ENCODE measurements at places on chromosomes 12 and 14.

DNA sequence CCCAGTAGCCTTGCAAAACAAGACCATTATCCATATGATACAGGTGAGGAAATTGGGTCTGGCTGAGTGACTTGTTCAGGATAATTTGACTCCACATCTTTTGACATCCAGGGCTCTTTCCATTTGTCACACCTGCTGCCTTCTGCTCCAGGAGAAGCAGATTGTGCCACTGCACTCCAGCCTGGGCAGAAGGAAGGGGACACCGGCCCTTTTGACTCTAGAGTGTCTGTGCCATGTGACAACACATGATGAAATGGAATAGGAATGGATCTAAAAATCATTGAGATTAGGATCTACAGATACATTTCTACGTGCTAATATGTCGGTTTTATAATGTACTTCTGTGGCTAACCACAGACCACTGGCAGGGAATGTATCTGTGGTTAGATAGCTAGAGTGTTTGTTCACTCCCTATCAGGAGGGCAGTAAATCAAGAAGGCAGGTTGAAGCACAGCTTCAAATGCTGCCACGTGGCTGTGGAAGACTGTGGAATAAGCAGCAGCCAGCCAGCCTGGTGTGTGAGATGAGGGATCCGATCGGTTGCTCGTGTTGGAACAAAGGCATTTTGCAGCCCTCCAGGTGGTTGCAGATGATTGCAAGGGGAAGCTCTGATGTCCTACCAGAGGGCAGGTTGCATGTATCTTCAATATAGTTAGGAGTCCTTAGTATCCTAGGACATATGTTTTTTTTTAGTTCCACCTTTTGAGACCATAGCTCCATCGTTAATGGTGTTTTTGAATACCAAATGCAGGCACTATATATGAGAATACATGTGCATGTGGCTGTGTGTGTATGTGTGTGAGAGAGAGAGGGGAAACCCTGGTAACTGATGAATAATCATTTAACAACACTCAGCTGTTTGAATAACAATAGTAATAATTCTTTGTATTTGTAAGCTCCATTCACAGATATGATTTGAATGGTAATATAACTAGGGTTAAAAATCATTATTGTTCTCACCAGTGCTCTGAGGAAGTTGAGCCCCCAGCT is 28.6 kb downstream of the EML1 start:
- peak; percentile 23 for DNase-seq

- DNase-seq, result no peak
These were observed 3.6 kb upstream of the BATF start for GRCh38 chr14:75518625-75519024.

DNA sequence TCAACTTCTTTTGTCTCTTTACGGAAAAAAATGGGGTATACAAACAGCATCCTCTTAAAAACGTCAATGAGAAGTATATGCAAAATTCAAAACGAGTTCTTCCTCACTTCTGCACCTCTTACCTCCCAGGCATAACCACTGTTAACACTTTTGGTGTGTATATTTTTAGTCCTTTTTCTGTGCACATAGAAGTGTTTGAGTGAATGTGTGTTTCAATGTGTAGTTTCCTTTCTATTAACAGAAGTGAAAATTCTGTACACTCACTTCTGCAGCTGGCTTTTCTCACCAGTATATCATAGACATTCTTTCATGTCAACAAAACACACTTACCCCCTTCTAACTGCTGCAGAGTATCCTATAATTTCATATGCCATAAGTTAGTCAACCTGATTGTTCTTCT is 5.4 kb downstream of the UBR7 start:
- no peak for DNase-seq

- DNase-seq, result no peak
These were observed 139.4 kb upstream of the SLCO1C1 start for GRCh38 chr12:20555771-20556170.

- no peak for DNase-seq
These were observed 70.4 kb downstream of the TMTC2 start for GRCh38 chr12:82757059-82757458.

DNA sequence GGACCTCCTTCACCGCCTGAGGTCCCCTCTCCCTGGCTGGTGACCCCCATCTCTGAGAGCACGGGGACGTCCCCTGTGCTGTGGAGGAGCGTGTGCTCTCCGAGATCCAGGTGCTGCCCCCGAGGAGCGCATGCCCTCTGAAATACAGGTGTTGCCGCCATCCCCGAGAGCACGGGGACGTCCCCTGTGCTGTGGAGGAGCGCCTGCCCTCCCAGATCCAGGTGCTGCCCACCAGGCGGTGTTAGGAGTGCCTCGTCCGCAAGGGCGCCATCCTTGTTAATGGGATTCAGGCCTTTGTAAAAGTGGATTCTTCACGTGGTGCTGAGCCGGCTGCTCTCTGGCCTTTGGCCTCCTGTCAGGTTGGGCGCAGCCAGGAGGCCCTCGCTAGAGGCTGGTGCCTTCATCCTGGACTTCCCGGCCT is 10.1 kb downstream of the NOC4L start:
- no peak for DNase-seq

- DNase-seq, result no peak
These were observed 334.1 kb downstream of the BCL11B start for GRCh38 chr14:98937712-98938505.

DNA sequence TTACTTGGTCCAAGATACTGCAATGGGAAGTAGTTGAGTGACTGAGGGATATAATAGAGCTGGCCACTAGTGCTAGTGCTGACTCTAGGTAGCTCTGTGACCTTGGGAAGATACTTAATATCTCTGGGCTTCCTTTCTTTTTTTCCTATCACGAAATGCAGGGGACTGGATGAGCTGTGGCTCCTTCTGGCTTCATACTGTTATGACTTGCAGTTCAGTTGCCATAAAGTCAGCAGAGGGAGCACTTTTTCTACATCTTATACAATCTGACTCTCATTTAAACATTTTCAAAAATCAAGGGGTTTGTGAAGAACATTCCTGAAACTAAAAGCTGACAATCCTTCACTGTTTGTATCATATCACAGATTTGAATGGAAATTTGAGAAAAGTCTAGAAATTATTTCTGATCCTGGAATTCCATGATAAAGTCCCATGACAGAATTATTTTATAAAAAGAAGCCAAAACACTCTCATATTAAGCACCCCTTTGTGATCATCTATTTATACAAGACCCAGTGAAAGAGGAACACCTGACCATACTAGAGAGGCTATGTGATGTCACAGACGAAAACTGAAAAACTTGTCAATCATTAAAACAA is 5.3 kb downstream of the BHLHE41 start:
- DNase-seq, result no peak

- DNase-seq, result no peak
These were observed 1.7 kb downstream of the PLEK2 start for GRCh38 chr14:67410313-67410712.

- peak; percentile 81 for DNase-seq
These were observed 161.7 kb downstream of the SLC15A4 start for GRCh38 chr12:128662101-128662500.

DNA sequence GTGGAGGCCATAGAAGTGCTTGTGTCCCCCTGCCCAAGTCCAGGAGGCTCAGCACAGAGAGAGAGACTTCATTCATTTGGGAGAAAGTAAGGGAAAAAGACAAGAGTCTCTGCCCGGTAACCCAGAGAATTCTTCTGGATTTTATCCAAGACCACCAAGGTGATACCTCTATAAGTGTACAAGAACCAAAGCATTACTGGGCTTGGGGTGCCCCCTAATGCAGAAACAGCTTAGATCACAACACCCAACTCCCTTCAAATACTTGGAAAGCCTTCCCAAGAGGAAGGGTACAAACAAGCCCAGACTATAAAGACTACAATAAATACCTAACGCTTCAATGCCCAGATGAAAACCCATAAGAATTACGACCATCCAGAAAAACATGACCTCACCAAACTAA is 119.7 kb upstream of the PDE3A start:
- no peak for DNase-seq

DNA sequence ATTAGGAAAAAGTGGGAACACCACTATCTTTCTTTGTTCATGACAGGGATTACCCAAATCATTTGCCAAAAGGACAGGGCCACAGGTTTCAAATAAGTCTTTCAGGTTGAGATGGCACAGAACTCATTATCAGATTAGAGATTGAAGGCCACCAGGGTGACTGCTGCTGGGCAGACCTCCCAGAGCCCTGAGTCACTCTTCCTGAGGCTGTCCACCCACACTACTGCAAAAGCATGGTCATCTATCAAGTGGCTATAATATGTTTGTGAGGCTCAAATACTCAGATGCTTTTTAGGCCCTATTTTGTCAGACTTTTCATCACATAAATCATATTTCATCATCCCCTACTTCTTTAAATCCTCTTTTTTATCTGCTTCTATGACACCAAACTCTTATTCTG is 155.3 kb upstream of the CCDC196 start:
- DNase-seq, result no peak

- DNase-seq, result no peak
These were observed 25.6 kb upstream of the KRAS start for GRCh38 chr12:25276199-25276937.

DNA sequence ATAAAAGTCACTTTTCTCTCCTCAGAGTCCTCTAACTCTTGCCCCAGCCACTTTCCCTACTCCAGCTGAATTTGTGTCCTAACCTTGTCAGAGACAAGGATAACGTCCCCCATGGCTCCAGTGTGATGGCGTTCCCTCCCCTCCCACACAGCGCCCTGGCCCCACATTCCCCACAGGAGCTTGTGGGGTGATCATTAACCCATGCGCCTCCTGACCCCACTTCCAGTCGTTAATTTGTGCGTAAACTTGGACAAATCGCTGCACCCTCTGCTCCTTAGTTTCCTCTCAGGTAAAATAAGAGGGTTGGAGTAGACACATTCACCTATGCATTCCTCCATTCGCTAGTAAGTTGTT is 22.9 kb upstream of the BCDIN3D start:
- no peak for DNase-seq

- no peak for DNase-seq
These were observed 76.2 kb upstream of the DYNC1H1 start for GRCh38 chr14:101888182-101888581.

GRCh38 chr12:131050463-131051154 is 96.9 kb downstream of the ADGRD1 start:
- DNase-seq, result no peak

GRCh38 chr14:101201535-101202151 is 298.1 kb upstream of the RTL1 start:
- DNase-seq, result no peak

- DNase-seq, result no peak
These were observed 7.8 kb upstream of the CAMKK2 start for GRCh38 chr12:121304306-121304705.

DNA sequence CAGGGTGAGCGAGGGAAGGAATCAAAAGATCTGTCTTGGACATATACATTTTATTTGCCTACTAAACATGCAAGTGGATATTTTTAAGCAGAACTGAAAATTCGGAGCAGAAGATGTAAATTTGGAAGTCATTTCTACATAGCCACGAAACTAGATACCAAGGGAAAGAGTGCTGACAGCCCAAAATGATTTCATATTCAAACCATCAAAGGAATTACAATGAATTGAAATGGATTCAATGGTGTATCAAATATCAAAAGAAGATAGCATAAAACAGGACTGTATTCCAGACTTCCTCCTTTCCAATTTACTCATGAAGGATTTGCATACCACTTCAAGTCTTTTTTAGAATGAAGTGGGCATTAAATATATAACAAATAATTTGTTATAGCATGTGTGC is 313.5 kb upstream of the KITLG start:
- no peak for DNase-seq

GRCh38 chr12:65822732-65823512 is 1.4 kb upstream of the HMGA2 start:
- no peak for DNase-seq

GRCh38 chr14:73777420-73777819 is 63.2 kb upstream of the PNMA1 start:
- no peak for DNase-seq

GRCh38 chr14:33928895-33929294 is 22.0 kb downstream of the EGLN3 start:
- DNase-seq, result no peak

GRCh38 chr12:100752841-100753240 is 41.7 kb upstream of the ANO4 start:
- no peak for DNase-seq

- DNase-seq, result no peak
These were observed 129.5 kb downstream of the SLC35F4 start for GRCh38 chr14:57736391-57736790.

DNA sequence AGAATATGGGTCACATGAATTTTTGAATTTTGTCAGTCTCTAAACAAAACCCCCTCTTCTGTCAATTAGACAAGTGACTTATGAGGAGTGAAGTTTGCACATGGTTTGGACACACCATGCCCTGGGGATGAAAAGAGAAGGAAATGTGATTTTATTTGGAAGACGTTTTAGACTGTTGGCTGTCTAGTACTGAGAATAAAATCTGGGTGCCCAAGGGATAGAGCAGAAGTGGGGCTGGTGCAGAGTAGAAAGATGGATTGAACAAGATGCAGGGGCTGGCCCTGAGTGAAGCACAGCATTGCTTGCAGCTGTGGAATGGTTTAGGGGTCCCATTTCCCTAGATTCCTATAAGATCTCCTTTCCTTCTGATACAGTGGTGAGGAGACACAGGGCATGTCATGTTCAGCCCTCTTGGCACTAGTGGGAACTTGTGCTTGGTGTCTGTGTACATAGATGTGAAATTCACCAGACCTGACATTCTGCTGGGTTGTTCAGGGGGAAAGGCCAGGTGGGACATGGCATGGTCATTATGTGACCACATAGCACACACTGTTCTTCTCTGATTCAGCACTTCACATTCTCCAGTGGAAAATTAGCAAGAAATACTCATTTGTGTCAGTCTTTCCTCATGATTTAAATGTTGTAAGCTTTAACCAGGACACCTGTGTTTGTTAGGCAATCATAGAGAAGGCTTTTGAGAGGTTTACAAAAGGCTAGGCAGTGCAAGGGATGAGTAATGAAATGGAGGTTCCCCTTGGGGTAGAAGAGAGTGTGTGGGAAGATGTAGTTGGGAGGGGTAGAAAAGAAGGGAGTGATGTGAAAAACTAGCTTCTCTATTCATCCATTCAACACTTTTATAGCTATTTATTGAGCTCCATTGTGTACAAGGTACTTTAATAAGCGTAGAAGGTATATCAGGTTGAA is 202.3 kb upstream of the IGF1 start:
- DNase-seq, result no peak

- DNase-seq, result no peak
These were observed 18.4 kb downstream of the OTUB2 start for GRCh38 chr14:94044476-94045091.
